ENCODE measurements at places on chromosomes 5 and 9.

- no peak for DNase-seq
These were observed 159.4 kb downstream of the MYO10 start for GRCh38 chr5:16776611-16777251.

GRCh38 chr5:170232786-170233185, at the start of gene C5orf58:
C5orf58 (plus strand) TSS chr5:170232985; CDS start chr5:170234977, 1,992 bp downstream.
- no peak for DNase-seq

GRCh38 chr9:121034529-121034928, 15.5 kb downstream of the C5 start:
- no peak for DNase-seq

GRCh38 chr5:9947225-9947714, 302.4 kb downstream of the ATPSCKMT start:
- peak; percentile 36 for DNase-seq

GRCh38 chr5:6527749-6528455, 79.2 kb downstream of the UBE2QL1 start:
- no peak for DNase-seq

- DNase-seq: no peak
These were observed 30.4 kb downstream of the SKIC3 start for GRCh38 chr5:95524423-95524822.

GRCh38 chr9:25702536-25702935, 24.3 kb upstream of the TUSC1 start:
- no peak for DNase-seq

DNA sequence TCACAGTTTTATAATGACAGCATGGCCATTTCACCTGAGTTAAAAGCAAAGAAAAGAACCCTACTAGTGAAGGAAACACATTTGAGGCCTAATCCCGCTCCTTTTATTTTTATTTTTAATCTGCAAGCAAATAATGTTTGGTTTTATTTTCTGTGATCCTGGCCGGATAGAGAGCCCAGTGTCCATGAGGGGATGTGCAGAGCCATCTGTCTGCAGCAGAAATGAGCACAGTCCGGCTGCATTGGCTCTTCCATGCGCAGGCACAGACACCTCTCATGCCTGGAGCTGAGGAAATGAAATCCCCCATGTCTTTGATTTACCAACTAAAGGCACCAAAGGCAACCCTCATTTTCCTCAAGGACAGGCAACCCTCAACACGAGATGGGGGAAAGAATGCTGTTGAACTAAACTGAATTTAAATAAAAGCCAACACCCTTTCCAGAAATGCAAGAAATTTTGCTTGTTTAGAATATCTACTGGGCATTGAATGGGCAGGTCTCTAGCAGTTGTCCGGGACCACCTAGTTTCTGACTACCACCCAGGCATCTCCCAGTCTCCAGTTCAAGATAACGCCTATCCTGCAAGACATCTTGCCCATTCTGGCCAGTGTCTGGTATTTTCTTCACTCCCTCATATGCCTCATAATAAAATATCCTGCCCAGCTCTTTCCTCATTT, 47.9 kb upstream of the SEMA6A start:
- no peak for DNase-seq

DNA sequence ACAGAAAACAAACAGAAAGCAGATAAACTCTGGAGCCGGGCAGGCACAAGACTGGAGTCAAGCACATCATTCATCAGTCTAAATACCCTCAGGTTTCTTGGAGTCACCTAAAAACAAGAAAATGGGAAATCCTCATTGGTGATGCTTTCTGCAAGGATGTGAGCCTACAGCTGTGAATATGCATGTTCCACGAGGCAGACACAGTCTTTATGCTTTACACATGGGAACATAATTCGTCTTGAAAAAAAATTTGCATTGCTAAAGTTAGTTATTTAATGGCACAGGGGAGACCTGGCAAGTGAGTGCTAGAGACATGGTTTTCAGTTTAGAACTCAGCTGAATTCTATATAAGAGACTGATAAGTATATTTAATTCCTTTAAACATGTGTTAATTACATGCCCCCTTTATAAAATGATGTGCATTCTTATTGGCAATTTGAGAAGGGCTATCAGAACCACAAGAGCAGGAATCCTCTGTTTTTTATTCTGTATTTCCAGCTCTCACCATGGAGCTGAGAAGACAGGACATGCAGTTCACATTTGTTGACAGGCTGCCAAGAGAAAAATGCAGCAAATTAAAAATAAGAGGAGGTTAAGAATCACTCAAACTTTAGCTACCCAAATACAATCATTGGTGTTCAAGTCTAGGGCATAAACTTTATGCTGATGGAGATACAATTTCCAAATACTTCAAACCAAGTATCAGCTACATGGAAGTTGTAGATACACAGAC, 438.0 kb upstream of the MPDZ start:
- no peak for DNase-seq

DNA sequence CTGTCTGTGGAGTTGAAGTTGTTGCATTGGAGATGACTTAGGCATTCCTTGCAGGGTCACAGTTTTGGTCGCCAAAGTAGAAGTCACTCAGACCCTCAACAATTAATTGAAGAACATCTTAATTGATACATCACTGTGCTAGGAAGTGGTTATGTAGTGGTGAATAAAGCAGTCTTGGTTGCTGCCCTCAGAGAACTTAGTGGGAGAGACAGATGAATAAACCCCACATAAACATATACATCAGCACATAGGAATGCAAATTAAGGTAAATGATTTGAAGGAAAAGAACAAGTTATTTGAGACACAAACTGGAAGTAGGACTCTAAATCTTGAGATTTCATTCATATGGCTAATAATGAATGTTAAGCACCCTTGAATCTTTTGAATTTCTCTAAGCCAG, 25.7 kb downstream of the FAM174A start:
- DNase-seq: no peak

DNA sequence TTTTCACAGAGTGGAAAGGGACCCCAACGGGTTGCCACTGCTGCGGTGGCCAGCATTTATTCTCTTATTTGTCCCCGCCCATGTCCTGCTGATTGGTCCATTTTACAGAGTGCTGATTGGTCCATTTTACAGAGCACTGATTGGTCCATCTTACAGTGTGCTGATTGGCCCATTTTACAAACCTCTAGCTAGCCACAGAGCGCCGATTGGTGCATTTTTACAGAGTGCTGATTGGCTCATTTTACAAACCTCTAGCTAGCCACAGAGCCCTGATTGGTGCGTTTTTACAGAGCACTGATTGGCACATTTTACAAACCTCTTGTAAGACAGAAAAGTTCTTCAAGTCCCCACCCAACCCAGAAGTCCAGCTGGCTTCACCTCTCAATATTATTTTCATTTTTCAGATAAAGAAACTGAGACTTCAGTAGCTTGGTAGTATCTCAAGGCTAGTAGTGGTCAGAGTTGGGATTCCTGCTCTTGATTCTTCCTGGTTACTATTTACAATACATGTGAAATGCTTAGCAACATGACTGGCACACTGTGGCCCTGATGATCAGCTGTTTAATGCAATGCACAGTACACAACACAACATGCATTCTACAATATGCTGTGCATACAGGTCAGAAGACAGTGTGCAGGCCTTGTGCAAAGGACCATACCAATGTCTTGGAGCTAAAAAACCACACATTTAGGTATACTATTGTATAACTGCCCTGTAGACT, 63.6 kb upstream of the BOD1 start:
- DNase-seq: no peak

DNA sequence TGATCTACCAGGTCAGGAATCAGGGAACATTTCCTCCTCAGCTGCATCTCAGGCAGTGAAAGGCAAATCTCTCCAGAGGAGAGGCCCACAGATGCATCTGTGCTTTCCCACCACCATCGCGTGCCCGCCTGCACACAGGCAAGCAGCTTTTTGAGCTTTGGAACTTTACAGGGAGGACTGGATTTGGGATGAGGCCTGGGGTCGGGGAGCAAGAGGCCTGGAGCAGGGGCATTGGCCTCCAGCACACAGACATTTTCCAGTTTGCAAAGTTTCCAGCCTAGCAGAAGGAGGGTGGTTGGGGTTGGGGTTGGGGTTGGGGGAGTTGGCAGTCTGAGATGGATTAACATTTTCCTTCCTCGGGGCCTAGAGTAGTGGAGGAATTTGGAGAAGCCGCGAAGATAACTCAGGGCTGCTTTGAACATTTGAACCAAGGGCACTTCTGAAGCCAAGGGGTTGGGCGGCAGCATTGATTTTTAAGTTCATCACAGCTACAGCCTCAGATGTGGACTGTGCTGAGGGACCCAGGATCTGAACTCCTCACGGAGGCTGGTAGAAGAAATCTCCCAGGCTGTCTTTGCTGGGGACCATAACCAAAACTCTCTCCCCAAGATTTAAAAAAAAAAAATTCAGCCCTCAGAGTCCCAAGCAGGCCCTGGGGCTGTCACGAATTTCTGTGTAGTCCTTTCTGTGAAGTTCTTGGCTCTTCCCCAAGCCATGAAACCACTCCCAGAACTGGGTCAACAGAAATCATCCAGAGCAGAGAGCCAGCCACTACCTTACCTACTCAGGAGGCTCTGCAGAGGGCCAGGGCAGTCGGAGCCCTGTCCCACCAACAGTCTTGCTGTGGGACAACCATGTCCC, 25.6 kb downstream of the C5orf15 start:
- no peak for DNase-seq

- no peak for DNase-seq
These were observed 92.2 kb upstream of the MOCS2 start for GRCh38 chr5:53201746-53202145.

DNA sequence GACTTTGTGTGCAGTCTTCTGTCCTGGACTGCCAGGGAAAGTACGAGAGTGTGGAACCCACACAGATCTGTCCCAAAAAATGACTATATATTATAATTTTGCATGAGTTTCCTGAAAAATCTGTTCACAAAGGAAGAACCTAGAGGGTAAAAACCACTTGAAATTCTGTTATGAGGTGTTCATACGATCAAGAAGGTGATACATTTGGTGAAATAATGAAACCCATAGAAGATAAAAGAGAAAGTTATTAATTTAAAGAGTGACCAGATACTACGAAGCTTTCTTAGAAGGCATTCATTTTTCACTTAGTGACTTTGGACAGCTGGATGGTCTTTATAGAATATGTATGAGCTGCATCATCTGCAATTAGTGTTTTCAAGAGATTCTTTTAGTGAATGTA, 32.9 kb downstream of the SLC12A2 start:
- no peak for DNase-seq

DNA sequence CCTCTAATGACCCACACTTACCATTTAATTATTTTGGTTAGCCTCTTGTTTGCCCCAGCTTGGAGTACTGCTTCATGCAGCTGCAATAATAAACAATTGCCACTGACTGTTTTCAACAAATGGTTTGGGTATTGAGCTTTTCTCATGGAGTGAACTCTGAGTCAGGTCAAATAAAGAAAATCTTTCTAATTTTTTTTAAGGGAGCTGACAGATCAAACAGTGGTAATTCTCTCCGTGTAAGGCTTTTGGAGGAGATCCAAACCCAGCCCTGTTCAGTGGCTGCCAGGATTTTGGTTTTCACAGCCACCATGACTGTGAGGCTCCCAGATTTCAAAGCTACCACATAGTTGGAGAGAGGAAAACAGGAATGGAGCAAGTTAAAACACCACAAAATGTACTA, 110.7 kb upstream of the EFNA5 start:
- DNase-seq: peak; percentile 92

DNA sequence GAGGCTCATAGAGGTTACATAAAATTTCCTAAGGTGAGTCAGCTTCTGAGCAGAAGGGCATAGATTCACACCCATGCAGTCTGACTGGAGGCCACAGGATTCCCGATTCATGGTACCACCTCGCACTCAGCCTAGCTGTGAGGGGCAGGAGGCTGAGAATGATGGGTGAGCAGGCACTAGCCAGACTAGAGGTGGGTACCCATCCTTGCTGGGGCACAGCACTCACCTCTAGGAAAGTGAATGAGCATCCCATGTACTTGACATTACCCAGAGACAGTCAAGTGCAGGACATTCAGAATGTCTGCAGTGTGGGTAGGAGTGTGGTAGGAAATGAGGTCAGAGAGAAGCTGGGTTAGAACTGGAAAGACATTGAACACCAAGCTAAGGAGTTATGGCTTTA, 255.5 kb downstream of the CDK5RAP2 start:
- no peak for DNase-seq

DNA sequence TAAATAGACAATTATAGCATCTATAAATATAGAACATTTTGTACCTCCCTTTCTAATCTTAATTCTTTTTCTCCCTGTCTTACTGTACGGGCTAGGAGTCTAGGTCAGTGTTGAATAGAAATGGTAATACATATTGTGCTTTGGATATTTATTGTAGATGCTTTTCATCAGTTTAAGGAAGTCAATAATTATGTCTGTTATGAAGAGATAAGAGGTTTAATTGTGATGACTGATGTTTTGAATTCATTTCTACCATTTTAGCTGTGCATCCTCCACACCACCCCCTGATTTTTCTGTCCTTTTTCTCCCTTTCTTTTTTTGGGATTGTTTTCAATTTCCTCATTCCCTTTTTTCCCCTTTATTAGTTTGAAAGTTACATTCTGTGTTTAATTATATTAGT, 95.8 kb downstream of the DOCK2 start:
- no peak for DNase-seq

- no peak for DNase-seq
These were observed 148.5 kb upstream of the RPS23 start for GRCh38 chr5:82426464-82427154.

DNA sequence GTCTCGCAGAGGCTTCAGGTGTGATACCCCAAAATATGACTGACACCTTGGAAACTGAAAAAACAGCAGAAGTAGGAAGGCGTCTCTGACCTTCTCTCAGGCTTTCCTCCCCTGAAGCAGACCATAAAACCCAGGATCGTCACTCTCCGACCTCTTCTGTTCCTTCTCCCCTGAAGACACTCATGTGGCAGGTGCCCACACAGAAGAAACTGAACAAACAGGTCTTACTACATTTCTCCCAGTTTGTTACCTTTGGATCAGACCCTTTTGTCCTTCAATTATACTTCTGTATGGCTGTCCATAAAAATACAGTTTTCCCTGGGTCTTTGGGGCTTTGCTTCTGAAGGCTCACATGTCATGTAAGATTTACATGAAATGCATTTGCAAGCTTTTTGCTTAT, 10.3 kb upstream of the PRUNE2 start:
- DNase-seq: no peak

GRCh38 chr5:44770780-44771717, 37.7 kb upstream of the MRPS30 start:
- no peak for DNase-seq

DNA sequence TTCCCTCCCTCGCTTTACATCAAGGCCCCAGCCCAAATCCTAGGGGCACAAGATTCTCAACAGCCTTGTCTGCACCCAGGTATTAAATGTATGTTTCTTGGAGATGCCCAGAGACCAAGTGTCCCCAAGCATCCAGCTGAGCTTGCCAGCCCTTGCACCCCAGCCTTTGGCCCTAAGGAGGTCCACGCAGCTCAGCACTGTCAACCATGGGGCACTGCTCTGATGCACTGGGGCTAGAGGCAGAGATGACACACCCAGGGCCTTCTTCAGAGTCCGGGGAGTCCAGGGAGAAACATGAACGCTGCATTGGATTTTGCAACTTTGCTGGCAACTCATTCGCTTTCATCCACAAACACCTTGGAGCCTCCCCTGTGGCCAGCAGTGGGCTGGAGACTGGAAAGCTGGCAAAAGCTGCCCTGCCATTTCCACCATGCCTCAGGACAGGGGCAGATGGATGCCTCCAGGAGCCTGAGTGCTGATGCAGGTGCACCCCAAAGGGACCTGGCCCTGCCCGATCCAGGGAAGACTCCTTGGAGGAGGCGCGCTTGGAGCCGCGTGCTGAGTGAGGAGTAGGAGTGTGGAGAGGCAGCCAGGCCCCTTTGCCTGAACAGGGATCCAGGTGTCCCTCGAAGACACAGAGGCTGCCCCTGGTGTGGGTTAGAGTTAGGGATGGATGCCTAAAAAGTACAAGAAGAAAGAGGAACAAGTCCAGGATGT, 19.3 kb downstream of the PAEP start:
- no peak for DNase-seq

All from astrocyte of the cerebellum (primary cell).